ENCODE measurements at places on chromosomes 5 and 9.

DNA sequence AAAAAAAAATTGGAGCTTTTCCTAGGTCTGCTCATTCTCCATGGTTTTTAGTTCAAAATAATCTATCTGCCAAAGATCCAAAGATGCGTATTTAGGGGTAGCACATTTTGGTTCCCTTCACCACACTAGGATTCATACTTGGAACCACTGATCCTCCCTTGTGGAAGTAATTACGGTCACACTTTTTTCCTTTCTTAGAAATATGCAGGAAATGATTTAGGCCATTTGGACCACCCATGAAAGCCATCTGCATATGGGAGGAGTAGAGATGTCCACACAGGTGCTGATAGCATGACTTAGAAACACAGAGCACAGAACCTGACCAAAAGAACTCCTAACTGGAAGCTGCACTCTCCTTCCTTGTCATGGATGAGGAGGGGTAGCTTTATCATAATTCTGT, 105.9 kb upstream of the RAI14 start:
- DNase-seq: no peak

- peak; percentile 68 for DNase-seq
Observed at GRCh38 chr5:59768152-59769040, 125.1 kb downstream of the PDE4D start.

GRCh38 chr5:38543074-38543473, 13.4 kb downstream of the LIFR start:
- DNase-seq: no peak

DNA sequence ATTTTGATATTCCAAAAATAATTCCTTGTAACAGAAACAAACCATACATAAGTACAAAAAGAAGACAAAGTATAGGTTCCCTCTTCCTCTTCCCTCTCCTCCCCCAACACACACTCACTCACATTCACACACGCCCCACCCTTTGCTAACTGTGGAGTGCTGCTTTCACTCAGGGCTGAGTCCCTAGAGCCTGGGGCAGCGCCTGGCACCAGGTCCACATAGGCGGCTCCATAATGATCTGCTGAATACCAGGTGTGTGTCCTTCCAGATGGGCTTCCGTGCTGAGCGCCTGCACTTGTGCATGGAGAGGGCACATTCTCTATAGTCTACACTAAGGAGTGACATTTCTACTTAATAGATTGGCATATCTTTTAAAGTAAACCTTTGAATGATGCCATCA, 3.7 kb downstream of the SEMA4D start:
- DNase-seq: no peak

- DNase-seq: no peak
Observed at GRCh38 chr9:108787690-108788048, 68.1 kb downstream of the ACTL7B start.

GRCh38 chr9:128479262-128479661, 23.5 kb downstream of the ODF2 start:
- no peak for DNase-seq

- DNase-seq: peak; percentile 43
Observed at GRCh38 chr5:65100911-65101631, 332.3 kb downstream of the CWC27 start.

DNA sequence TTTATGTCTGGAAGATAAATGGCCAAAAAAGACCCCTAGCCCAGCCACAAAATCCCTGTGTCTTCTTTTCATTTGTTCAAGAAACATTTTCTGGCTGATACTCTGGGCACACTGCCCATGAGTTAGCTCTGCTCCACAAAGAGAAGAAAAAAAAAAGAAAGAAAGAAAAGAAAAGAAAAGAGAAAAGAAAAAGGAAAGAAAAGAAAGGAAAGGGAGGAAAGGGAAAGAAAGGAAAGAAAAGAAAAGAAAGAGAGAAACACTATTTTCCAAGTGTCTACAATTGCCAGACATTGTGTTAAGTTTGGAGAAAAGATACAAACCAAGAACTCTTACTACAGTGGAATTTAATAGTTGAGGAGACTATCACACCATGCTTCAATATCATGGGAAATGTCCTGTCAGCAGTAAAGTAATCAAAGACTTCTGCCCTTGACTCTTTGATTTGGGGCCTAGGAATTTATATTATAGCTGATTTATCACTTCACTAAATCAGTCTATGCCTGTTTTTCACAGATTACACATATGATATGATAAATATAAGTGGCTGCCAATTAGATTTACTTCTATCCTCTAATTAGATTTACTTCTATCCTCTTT, 3.0 kb downstream of the TRMO start:
- DNase-seq: no peak

DNA sequence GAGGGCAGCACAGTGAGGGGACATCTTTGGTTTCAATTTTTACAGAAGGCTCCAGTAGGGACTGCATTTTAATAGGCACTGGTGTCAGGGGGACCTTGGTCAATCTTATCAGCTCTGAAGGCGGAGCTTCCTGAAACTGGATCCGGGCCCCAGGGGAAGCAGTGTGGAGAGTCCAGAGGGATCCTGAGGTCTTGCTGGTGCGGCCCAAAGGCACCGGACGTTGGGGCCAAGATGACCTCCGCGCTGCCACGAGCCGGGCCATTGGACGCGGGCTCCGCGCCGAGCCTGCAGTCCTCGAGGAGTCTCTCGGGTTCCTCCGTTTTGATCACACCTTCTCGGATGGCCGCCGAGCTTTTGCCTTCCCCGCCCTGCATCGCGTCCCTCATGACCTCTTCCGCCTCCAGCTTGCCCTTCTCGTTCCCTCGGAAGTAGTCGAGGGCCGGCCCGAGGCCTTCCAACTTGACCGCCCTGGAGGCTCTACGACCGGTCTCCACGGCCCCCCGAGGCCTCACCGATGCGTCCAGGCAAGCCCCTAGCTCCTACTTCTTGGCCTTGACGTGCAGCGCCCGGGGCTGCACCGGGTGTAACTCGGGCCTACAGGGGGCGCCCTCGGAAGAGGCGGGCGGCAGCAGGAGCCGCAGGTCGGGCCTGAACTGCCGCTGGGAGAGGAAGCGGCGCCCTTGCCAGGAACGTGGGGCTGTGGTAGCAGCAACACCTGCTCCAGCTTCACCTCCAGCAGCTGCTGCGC, 18.8 kb downstream of the C5orf52 start:
- DNase-seq: no peak

DNA sequence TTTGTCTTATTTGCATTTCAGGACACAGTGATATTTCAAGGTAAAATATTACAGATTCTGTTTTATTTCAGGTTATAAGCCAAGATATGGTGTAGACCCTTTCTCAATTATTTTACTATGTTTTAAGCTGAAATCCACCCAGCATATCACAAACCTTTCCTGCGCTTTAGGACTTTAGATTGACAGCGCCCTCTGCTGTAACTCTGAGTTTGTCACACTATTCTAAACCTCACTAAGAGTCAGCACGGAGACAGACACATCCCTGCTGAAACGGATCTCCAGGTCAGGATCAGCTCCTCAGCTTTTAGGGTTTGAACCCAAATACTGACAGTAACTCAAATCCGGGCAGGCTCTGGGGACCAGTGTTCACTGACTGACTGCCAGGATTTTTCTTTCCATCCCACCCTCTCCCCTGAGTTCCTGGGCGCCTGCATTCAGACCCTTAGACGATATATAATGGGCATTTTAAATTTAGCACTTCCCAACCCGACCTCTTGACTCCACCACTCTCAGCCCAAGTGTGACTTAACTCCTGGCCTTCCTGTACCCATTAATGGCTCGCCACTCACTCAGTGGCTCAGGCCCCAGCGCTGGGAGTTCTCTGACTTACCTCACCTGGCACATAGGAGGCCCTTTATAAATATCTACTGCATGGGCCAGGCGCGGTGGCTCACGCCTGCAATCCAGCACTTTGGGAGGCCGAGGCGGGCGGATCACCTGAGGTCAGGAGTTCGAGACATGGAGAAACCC, 33.5 kb downstream of the TLX3 start:
- DNase-seq: peak; percentile 2

DNA sequence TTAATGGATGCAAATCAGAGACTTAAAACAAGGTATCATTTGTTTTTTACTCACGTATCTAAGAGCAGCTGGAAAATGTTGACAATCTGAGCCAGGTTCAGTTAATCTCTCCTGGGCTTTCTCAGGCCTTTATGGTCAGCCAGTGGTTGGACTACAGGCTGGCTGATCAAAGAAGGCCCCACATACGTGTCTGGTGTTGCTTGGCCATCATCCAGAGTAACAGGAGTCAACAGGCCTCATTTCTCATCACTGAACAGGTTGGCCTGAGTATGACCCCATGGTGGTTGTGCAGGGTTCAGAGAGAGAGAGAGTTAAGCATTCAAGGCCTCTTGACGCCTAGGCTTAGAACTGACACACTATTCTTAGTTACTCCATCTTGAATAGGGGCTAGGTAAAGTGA, 97.0 kb upstream of the VLDLR start:
- DNase-seq: no peak

GRCh38 chr5:1745796-1746370, 53.8 kb downstream of the MRPL36 start:
- no peak for DNase-seq

GRCh38 chr9:71663931-71664459, 104.3 kb downstream of the CEMIP2 start:
- no peak for DNase-seq

- no peak for DNase-seq
Observed at GRCh38 chr5:131357739-131358561, 94.1 kb downstream of the CDC42SE2 start.

DNA sequence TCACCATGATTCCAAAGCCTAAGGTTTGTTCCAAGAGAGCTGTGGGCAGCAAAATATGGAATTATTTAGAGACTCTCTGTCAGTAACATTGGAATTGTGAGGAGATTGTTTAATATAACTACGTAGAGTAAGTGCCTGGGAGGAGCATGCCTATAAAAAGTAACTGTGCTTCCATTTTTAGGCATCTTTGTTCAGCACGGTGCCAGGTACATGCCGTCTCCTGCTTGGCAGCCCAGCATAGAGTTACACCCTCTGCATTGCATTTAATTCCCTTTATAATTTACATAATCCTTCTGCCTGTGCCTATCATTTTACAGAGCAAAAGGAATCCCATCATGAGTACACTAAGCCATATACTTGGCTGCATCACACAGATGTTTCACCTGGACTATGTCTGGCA, 32.1 kb upstream of the ALDH1A1 start:
- DNase-seq: peak; percentile 22

GRCh38 chr9:80952363-80952922, 736.9 kb downstream of the TLE1 start:
- no peak for DNase-seq

GRCh38 chr5:169831331-169831730, 149.0 kb downstream of the INSYN2B start:
- DNase-seq: peak; percentile 61

DNA sequence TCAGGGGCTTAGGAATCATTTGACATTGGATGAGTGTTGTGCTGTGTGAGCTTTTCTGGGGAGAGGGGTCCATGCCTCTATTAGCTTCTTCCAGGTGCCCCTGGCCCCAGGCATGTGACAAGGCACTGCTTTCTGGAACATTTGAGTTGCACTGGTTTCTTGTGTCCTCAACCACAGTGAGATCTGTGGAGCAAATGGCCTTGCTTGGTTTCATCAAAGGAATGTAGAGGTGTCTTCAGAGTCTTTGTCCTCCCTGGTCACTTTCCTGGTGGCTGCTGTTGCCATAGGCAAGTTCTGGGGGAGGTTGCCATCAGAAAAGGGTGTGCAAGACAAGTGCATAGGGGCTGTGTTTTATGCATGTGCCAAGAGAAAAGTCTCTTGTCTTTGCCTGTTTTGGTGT, 157.5 kb downstream of the MACROH2A1 start:
- no peak for DNase-seq

DNA sequence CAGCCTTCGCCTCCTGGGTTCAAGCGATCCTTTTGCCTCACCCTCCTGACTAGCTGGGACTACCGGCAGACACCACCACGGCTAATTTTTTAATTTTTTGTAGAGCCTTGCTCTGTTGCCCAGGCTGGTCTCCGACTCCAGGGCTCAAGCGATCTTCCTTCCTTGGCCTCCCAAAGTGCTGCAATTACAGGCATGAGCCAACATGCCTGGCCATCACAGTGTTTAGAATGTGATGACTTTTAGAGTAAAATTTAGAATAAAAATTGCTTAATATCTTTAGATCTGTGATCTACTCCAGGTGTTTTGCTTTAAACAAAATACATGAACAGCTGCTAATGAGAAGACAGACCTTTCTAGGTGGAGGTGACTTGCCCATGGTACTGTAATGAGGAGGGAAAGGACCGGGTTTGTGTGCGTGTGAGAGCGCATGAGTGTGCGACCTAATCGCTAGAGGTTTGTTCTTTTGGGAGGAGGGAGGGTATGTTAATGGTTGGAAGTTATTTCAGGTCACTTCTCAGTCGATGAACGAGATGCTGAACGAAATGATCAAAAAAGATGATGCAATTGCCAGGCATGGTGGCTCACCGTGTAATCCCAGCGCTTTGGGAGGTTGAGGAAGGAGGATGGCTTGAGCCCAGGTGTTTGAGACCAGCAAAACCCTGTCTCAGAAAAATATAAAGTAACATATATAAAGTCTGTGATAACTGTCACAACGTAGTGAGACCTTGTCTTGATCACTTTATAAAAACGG, 2.0 kb downstream of the CNOT6 start:
- no peak for DNase-seq

DNA sequence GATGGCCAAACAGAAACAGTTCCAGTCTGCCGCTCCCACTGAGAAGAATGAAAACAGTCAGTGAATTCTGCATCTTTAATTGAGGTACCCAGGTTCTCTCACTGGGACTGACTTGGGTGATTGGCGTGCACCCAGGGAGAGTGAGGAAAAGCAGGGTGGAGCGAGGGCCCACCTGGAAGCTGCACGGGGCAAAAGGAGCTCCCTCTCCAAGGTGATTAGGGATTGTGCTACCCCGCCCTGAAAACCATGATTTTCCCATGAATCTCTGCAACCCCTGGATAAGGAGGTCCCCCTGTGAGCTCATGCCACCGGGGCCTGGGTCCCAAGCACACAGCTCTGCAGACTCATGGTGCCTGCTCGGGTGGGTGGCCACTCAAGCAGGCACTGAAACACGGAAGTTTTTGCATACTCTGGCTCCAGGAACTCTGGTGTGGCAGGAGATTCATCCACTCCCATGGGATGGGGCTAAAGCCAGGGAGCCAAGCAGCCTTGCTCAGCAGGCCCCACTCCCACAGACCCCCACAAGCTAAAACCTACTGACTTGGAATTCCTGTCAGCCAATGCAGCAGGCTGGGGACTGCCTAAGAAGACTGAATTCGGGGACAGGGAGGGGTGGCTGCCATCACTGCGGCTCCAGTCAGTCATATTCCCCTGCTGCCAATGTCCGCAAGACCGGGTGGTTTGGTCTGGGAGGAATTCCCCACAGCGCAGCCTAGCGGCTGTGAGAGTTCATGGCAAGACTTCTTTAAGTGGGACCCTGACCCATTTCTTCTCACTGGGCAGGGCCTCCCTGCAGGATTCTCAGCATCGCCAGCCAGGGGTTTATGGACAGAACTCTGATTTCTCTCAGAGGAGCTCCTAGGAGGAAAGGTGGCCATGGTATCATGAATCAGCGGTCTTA, 652.2 kb upstream of the RGMB start:
- DNase-seq: no peak

DNA sequence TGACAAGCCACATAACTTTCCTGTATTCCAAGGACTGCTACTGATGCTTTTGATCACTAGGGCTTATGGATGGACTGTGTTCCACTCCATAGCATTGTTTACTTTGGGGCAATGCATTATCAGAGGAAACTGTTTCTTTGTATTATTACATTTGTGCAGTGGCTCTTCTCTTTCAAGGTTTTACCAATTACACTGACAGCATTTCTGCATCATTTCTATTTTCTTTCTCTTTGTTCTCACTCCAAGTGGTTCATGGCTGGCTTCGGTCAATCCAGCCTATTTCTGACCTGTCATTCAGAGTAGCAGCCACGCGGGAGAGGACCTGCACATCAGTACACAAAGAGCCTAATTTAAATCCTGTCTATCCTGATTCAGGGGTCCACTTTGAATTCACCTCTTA, 711.0 kb downstream of the TLE4 start:
- no peak for DNase-seq

GRCh38 chr5:125891061-125891725, 532.0 kb upstream of the GRAMD2B start:
- no peak for DNase-seq
